ENCODE measurements at places on chromosomes 11 and 22.

DNA sequence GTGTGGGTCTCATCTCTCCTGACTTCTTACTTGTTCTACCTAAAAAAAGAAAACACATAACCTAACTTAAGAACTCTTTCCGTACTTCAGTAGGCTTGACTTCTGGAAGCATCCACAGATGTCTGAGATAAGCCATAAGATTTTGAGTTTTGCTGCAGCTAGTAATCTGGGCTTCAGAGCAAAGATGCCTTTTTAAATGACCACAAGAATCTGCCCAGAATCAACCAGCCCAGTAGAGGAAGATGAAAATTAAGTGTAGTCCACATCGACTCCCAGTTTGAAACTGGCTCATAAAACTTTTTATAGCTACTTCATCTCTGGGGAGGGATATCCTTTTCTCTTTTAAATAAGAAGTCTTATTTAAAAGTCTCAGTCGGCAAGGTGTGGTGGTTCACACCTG is 10.7 kb downstream of the DENND5A start:
- no peak for DNase-seq

DNA sequence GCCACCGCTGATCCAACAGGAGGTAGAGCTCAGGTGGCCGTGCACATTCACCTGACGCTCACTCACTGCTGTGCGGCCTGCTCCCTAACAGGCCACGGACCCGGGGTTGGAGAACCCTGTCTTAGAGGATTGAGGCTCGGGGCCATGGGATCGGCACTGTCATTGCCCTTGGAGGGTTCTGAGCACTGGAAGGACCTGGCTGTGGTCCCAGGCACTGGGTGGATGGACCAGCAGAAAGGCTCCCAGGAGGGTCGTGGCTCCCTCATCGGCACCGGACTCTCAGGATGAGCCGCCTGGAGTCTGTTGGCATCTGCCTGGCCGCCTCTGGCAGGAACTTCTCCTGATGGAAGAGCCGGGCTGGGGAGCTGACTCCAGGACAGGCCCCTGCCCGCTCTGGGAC is 6.5 kb downstream of the KCNQ1 start:
- no peak for DNase-seq

GRCh38 chr11:70203751-70204465 is 812 bp downstream of the FADD start:
- peak; percentile 22 for DNase-seq

GRCh38 chr11:119094816-119095065 is 6.9 kb downstream of the DPAGT1 start:
- DNase-seq = peak; percentile 66

DNA sequence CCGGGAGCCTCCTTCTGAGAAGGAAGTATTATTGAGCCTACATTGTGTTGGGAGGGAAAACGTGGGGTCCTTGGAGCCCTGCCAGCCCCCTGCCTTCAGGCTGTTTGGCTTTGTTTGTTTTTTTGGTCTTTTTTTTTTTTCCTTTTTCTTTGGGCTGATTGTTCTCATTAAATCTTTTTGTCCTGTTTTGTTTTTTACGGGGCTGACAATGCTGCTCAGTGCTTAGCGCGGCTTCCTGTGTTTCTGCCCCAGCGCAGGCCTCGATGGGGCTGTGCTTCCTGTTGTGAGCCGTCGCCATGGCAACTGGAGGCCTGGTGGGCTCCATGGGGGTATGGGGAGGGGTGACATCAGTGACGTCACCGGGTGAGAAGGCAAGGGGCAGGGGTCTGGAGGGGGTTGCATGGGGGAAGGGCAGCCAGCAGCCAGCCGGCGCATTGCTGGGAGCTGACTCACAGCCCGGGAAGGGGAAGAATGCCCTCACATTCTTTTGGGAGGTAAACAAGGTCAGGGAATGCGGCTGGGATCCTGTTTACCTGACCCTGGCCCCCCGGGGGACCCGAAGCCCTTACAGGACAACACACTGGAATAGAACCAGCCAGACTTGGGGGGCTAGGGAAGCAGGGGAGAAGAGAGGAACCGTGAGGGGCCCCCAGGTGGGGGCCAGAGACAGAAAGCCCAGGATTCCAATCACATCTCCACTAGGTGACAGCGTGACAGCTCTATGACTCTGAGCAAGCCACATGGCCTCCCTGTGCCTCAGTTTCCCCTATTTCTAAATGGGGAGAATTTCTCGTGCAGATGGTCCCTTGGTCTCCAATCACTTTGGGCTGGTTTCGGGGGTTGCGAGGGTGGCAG is 22.2 kb upstream of the CBX7 start:
- DNase-seq = no peak

GRCh38 chr11:95516786-95517185 is 272.8 kb downstream of the FAM76B start:
- DNase-seq = no peak

- no peak for DNase-seq
These were observed 397 bp upstream of the CD44 start for GRCh38 chr11:35138606-35138942.

DNA sequence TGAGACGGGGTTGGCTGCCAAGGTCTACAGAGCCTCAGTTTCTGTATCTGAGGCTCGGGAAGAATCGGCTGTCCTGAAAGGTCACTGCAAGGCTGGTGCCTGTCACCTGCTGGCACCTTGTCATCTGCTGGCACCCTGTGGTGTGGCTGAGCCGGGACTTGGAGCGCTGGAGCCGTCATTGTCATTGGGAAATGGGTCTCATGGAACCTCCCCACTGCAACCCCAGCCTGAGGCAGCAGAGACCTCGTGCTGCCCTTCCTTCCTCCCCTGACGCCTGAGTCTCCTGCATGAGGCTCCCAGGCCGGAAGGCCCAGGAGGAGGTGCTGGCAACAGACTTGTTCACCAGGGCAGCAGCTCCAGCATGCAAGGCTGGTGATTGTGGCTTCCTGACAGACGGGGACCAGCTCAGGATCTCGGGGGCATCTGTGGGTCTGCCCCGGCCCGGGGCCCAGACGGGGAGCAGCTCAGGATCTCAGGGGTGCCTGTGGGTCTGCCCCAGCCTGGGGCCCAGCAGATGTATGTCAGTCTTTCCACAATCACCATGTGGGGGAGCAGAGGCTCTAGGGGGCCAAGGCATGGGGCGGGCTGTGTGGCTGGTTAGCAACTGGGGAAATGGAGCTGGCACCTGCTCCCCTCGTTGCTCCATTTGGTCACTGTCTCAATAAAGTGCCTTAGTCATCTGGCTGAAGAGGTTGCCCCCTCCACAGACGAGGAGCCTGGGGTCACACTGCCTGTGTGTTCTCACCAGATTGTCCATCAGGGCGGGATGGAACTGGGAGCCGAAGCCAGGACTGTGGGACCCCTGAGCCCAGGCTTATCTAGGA is 668.7 kb downstream of the BRD1 start:
- DNase-seq = no peak

DNA sequence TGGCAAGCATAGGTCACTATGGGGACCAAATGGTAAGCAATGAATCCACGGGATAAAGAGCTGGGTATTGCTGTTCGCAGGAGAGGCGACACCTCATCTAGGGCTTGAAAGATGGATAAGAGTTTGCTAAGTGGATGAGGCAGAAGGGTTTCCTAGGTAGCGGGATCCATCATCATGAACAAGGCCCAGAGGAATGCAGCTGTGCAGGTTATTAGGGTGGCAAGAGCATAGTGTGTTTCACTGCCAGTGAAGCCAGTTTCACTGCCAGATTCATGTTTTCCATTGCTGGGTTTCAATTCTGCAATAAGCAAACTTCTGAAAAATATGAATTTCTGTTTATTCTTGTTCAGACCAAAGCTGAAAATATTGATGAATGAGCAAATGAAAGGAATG is 27.2 kb downstream of the WEE1 start:
- DNase-seq = no peak

DNA sequence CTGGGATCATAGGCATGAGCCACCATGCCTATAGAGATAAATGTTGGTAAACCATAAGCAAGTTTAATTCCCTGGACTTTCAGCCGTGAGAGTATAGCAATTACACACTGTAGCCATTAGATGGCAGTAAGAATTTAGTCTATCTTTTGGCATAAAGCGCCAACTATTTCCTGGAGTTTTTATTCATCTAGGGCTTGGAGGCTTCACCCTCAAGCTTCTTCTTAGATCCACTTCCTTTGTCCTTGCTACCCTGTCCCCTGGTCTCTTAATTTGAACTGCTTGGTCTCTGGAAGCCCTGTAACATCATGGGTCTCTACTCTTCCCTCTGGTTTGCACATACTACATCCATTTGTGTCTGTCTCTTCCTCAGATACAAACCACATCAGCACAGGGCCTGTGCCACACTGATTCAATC is 38.2 kb downstream of the OR10A6 start:
- DNase-seq = no peak

DNA sequence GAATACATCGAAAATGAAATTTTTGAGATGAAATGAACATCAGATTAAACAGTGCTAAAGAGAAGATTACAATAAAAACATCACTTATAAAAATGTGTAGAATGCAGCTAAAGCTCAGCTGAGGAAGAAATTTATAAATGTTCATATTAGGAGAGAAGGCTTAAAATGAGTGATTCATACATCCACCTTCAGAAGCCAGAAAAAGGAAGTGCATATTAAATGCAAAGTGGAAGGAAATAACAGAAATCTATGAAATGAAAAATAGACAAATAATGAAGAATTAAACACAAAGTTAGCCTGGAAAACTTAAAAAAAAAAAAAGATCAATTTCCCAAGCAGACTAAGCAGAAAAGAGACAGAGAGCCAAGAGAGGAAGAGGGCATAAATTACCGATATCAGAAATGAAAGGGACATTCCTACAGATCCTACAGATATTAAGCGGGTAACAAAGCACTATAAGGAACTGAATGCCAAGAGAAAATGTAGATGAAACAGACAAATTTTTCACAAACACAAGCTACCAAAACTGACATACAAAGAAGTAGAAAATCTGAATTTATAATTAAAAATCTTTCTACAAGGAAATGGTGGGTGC is 7.2 kb upstream of the MOB2 start:
- no peak for DNase-seq

Measured in occipital lobe (tissue), 3 donors.